ENCODE measurements at places on chromosomes 2 and 18.

DNA sequence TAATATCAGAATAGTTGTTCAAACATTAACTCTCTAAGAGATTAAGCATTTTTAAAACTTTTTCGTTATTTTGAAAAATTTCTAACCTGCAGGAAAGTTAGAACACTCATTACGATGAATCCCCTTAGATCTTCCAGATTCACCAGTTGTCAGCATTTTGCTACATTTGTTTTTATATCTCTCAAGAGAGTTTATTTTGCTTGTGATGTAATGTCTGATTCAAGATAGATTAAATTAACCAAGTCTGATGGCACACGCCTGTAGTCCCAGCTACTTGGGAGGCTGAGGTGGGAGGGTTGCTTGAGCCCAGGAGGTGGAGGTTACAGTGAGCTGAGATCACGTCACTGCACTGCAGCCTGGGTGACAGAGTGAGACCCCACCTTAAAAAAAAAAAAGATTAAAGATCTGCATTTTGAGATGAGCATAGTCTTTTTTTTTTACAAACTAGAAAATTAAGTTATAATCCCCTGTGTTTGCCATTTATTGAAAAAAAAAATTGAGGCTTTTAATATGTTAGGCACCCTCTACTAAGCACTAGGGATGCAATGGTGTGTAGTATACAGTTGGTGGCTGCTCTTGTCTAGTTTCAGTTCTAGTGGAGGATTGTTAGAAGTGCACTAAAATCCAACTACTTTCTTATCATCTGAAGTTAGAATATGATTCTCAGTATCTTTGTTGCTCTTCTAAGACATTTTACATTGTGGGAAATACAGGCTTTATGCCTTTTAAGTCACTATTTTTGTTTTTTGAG lies 20.9 kb downstream of the RAB10 start:
- DNase-seq: no peak

DNA sequence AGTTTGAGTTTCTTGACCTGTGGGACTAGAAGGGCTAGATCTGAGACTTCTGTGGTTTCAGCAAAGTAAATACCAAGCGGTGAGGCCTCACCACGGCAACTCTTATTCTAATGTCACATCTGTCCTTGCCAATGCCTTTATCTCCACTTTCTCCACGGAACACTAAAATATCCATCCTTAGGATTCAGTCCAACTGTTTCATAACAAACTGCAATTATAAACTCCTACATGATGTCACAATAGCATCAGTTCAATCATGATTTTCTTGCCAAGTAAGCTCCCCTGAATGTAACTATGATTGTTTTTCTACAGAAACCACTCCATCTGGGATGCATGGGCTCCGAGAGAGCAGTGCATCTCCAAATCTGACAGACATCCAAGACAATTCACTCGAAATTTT lies 79.6 kb downstream of the LRATD1 start:
- no peak for DNase-seq

DNA sequence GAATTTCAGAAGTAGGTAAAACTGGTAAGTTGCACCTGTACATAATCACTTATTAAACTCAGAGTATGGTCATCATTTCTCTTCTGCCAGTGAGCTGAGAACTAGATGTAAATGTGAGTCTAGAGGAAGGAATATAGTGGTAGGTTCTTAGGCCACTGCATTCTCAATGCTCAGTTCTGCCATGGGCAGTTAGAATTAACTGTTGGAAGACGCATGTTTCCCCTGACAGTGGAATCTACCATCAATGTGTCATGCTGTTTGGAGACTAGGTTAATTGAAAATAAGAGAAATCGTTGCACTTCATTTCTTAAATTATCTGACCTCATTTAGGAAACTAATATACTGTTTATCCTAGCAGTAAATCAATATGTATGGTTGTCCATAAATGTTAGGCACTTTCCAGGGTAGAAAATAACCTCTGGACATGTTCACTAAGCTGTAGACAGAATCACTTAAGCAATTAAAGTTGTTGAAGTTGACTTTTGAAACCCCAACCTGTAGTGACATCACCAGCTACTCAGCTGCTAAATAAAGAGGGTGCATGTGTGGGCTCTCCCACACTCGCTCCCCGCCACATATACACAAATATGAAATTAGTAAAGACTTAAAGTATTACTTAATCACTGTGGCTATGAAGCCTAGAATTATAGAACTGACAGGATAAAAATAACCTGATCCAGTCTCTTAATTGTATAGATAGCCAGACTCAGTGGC lies 91.5 kb upstream of the NOSTRIN start:
- no peak for DNase-seq

DNA sequence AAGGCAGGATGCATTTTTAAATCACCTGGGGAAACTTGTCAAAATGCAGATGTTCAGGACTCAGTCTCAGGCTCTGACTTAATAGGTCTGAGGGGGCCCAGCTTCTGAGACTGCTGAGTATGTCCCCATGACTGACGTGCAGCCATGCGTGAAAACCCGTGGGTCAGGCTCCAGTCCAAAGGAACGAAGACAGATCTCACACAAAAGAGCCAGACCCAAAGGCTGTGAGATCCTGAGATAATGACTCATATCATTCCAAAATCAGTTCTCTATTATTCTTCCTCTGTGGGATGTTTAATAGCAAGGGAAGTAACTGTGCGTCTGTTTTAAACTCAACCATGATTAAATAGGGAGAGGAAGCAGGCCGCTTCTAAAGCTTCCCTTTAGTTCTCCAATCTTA lies 107.4 kb upstream of the ACAA2 start:
- peak; percentile 76 for DNase-seq

GRCh38 chr2:6384341-6384740 lies 481.4 kb downstream of the CMPK2 start:
- no peak for DNase-seq

- no peak for DNase-seq
Measured at GRCh38 chr2:180016937-180017336, 9.8 kb upstream of the CWC22 start.

- no peak for DNase-seq
Measured at GRCh38 chr18:61850756-61851155, 42.1 kb downstream of the RNF152 start.

DNA sequence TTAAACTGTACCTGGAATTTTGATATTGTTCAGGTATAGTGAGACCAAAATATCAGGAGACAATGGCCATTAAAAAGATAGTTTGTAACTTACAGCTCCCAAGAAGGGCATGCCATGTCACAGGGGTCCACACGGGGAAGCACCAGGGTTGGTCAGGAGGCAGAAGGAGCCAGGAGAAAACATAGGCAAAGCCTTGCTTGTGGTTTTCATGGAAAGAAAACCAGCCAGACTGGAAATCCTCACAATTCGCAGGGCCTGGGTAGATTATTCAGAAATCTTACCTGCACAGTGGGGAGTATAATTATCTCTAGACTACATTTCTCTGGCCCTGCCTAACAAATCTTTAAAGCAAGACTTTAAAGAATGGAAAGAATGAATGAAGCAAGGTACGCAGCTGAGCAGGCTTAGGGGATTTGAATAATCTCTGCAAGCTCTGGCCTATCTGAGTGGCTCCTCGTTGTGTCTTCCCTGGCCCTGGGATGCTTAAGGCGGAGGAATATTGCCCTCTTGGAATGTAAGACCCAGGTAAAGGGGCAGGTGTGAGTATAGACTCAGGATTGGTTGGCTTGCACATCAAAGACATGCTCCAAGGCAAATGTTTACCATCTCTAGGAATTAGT lies 66.9 kb upstream of the CDC42EP3 start:
- DNase-seq: no peak

- peak; percentile 69 for DNase-seq
Measured at GRCh38 chr2:97697252-97698235, 15.8 kb upstream of the ZAP70 start.

- DNase-seq: no peak
Measured at GRCh38 chr2:131115752-131116151, 10.6 kb downstream of the PLEKHB2 start.

- DNase-seq: no peak
Measured at GRCh38 chr2:30443081-30443480, 4.0 kb upstream of the LCLAT1 start.

GRCh38 chr18:64678048-64678447 lies 529.2 kb upstream of the LINC00305 start:
- DNase-seq: no peak

- DNase-seq: no peak
Measured at GRCh38 chr2:3195641-3196476, 181.8 kb downstream of the EIPR1 start.

- DNase-seq: no peak
Measured at GRCh38 chr2:100983684-100984310, 18.3 kb upstream of the RPL31 start.

GRCh38 chr2:162230761-162231160 lies 12.5 kb downstream of the FAP start:
- no peak for DNase-seq

- no peak for DNase-seq
Measured at GRCh38 chr2:142796161-142796560, 81.3 kb upstream of the KYNU start.

DNA sequence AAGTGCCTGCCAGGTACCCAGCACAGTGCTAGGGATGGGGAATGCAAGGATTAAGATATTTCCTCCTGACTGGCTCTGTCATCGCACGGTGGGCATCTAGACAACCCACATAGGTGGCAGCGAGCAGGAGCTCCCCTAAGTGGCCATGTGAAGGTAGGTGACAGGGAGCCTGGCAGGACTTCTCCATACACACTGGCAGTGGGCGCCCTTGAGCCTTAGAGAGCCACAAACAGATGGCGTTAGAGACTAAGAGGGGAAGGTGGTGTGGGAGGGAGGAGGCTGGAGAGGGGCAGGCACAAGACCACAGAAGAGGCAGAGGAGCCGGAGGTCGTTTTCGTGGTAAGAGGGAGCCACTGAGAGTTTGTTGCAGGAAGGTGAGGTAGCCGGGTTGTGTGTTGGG lies 15.2 kb downstream of the PRELID3A start:
- DNase-seq: no peak

- DNase-seq: no peak
Measured at GRCh38 chr2:218585541-218585940, 16.9 kb downstream of the CNOT9 start.

- no peak for DNase-seq
Measured at GRCh38 chr18:32072321-32072720, 19.4 kb upstream of the RNF138 start.

DNA sequence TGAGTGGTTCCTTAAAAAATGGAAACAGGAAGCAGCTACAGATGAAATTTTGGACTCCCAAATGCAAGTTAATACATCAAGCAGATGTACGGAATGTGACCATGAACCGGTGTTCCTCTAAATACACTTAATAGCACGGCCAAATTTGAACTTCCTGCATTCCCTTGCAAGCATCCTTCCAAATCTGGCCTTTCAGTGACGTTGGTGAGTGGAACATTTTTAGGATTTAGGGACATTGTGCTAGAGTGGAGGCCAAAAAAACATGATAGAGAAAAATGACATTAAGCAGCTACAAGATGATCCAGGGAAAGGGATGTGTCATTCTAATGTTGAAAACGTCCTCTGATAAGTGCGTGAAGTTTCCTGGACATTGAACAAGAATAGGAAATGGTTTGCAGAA lies 62.1 kb downstream of the CTAGE1 start:
- no peak for DNase-seq

DNA sequence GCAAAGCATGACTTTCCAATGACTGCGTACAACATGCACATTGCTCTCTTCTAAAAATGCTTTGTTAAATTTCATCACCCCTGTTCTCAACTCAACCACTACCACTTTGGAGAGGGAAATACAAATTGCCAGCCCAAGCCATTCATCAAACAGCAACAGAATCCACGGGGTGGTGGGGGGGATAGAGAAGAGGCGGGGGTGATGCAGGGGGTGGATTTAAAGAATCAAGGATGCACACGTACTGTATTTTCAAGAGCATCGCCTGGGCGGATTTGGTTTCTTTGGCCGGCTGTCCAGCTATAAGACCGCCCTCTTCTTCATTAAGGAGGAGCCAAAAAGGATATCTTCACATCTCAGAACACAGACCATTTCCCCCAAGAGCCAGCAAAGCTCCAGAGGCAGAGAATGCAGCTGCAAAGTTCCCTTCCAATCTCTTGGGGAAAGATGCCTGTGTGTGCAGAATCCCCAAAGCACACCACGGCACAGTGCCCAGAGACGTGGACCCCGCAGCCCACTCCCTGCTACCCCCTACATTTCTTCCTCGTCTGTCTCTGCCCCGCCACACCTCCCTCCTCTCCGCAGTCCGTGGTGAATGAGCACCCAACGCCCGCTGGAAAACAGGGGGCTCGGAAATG lies 977 bp downstream of the SLC8A1 start:
- DNase-seq: peak; percentile 45

DNA sequence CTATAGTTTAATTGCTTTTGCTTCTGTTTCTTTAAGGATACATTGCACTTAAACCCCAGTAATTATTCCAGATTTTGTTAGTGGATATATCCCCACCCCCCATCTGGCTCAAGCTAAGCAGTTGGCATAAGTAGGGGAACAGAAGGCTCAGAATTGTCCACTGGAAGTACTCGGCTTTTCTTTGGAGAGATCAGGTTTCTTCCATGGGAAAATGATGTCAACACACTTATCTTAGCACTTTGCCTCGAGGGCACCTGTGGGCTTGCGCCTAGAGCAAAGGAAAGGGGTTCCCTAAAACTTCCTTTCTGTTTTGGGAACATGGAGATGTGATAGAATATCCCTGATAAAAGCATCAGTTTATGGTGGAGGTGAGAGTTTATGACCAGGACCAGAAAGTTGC lies 130.6 kb downstream of the FMNL2 start:
- no peak for DNase-seq

GRCh38 chr18:10006311-10006893 lies 92.6 kb downstream of the VAPA start:
- peak; percentile 20 for DNase-seq

DNA sequence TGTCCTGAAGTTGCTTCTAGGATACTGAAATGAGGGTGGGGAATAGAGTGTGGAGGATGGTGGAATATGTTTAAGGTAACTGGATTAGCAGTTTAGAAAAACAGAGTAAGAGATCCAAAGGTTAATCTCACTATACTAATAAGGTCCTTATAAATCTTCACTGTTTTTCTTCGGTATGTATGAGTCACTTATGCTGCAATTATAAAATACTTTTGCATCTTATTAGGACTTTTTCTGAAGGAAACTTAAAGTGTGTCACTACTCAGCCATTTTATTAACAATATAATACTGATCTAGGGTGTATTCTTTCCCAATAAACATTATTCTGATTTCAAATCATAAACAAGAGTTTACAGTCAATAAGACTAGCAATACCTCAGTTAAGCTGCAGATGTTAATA lies 182.3 kb downstream of the ZNF521 start:
- no peak for DNase-seq

DNA sequence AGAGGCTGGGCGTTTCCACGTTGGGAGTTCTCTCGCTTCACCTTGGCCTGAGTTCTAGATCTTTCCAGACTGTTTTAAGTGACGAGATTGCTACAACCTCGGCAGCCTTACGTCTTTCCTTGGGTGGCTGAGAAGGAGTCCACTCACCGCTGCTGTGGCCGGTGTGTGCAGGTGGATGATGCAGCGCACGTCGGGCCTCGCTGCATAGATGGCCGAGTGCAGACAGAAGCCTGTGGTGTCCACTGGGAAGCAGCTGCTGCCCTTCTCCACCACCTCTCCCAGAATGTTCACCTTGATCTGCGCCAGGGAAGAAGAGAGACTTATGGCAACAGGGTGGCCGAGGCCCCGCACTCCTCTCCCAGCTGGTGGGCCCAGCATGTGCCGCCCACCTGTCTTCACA lies 75.7 kb downstream of the ADD2 start:
- DNase-seq: no peak

GRCh38 chr2:27991146-27991545 lies 100.6 kb downstream of the BABAM2 start:
- no peak for DNase-seq

- no peak for DNase-seq
Measured at GRCh38 chr2:110960954-110961353, 159.8 kb upstream of the BCL2L11 start.

- DNase-seq: no peak
Measured at GRCh38 chr18:12318857-12319256, 10.8 kb downstream of the TUBB6 start.
